Iris pigment epithelial cell (primary cell): ENCODE measurements at places on chromosomes 4 and X.

DNA sequence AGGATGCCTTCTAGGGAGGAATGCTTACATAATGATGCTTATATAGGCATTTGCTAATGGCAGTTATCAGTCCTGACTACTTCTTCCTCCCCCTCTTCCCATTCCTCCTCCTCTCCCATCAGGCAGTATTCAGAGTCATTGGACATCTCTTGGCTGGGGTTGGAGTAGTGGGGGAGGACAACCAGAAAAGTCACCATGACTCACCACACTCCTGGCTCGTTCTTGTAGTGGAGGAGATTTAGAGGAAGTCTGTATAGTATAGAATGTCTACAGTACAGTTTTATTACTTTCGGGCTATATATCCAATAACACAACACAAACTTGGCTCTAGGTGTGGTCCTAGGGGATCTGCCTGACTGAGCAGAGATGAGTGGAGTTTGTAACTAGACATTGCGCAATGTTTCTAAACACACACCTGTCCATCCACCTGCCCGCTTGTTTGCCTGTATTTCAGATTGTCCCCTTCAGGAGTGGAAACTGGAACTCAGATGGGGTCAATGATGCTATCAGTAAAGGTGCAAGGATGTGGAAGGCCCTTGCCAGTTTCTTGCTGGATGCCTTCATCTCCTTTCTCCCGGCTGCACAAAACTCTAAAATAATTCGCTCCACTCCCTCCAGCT lies 27.9 kb upstream of the KIAA1210 start:
- DNase-seq = peak; percentile 36

DNA sequence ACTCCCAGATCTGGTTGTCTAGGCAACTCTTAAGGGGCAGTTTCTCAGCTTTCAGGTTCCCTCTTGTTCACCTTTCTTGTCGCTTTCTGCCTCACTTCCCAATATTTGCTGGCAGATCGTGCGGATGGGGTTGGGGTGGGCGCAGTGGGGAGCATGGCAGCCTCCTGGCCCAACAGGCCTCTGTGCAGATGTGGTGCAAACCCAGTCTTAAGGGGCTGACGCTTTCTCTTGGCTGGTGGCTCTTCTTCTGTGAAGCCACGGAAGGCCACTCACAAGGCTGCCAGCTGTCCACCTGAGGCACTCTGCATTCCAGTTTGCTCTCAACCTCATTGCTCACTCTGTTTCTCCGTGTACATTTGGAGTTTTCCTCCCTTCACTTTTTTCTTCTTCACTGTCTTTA lies 61.7 kb downstream of the NBDY start:
- DNase-seq = no peak

DNA sequence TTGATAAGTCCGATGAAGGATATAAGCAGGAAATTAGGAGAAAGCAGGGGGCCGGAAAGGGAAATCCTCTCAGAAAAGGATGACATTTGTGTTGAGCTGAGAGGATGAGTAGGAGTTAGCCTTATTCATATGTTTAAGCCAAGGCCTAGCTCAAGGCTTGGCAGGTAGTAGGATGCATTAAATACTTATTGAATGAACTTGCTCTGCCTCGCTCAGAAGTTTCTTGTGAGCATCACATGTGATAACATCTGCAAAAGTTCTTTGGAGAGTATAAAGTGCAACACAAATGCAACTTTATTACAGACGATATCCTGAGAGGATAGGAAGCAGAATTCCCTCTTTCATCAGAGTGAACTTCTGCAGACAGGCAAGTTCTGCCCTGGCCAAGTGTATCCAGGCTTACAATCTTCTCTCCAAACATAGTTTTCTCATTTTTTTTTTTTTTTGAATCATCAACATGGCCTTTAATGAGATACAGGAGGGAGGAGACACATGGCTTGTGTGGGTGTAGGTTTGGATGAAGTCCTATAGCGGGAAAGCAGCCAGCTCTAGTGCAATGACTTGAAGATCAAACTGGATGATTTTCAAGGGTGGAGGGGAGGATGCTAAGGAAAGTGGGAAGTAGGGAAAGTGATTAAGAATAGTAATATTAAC lies 48.1 kb downstream of the LUZP4 start:
- peak; percentile 70 for DNase-seq

- no peak for DNase-seq
These were observed 5.6 kb downstream of the PCDH18 start for GRCh38 chr4:137526681-137527080.

DNA sequence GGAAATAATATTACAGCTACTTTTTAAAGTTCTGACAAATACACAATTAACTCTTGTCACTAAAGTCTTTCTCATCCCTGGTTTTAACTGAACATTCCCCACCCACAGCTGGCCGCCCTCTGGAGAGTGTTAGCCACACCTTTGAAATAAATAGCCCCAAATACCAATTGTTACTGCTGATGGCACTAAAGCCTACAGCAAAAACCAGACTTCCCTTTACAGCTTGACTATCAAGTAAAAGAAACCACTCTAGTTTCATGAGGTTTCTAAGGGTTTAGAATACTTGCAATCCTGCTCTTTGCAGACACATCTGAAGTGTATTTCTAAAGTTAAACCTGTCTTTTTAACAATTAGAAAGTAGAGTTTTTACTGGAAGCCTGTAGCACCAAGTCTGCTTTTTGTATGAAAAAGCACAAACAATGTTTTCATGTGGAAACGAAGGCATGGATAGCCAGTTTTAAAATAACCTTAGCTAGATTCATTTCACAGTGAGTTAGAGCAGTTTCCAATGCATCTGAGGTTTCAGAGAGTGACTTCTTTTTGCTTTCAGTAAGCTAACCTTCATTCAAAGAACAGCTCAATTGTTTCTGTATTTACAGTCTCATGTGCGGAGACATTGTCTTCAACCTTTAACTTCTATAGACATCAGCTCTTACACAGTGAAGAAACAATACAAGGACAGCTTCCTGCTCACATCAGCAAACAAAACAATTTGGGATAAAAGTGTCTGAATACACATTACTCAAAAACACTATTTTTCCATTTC lies 164.8 kb upstream of the VEGFC start:
- DNase-seq = no peak

- DNase-seq = no peak
These were observed 20.9 kb upstream of the KLHL8 start for GRCh38 chr4:87241336-87241735.

DNA sequence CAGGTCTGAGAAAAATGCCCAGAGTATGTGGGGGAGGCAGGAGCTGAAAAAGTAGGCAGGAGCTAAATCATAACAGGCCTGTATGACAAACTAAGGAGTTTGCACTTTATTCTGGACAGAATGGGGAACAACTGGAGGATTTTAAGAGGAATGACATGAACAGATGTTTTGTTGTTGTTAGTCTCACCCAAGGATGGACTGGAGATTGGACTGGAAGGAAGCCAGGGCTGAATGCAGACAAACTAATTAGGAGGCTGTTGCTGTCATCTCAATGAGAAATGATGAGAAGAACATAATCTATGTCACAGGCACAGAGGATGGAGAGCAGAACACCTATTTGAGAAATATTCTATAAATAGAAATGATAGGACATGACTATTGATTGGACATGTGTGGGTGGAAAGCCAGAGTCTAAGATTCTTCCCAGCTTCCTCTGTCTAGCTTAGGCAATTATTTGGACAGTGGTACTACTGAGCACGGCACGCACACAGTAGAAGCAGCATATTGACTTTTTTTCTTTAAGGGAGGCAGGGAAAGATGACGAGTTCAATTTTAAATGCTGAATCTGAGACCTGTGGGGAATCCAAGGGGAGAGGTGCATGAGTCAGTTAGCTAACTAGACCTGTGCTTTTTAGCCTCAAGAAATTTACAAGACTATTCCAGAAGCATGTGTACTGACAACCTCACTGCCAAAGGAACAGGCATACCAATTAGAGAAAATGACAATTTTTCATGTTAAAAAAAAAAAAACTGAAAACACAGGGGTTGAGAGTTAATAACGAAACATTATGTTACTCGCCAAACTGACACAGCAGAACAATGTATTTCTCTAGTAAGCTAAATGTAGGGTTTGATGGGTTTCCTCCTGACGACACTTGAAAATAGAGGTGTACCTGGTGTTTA lies 963 bp upstream of the USO1 start:
- peak; percentile 51 for DNase-seq

- no peak for DNase-seq
These were observed 30.4 kb downstream of the SCML1 start for GRCh38 chrX:17767734-17768133.

DNA sequence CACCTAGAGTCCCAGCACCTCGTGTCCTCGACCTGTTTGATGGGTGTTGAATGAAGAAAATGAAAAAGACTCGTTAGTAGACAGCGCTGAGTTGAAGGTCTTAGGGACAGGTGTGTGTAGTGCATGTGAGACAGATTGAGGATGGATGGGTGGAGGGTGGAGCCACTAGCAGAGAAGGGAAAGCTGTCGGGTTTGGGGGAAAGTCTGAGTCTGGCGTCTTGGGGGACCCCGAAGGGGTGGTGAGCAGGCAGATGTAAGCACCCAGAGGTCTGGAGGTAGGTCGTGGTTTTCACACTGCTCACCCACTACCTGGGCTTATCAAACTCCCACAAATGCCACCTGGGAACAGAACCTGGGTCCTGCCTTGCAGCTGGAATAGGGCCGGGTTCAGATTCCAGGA lies 16.0 kb downstream of the TMEM271 start:
- DNase-seq = no peak

DNA sequence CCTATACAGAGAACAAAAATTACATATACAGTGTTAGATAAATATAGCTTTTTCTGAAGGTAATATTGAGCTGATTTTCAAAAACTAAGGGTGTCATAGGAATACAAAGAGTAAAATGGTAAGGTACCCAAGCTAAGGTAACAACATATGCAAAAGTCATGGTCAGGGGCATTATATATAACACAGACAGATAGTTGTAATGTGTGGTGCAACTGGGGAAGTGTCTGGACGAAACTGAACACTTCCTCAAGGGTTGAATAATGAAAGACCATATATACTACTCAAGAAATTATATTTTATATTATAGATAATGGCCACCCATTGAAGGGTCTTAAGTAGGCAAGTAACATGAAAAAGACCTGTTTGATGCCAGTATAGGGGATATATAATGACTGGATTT lies 262.1 kb upstream of the CXXC4 start:
- no peak for DNase-seq

DNA sequence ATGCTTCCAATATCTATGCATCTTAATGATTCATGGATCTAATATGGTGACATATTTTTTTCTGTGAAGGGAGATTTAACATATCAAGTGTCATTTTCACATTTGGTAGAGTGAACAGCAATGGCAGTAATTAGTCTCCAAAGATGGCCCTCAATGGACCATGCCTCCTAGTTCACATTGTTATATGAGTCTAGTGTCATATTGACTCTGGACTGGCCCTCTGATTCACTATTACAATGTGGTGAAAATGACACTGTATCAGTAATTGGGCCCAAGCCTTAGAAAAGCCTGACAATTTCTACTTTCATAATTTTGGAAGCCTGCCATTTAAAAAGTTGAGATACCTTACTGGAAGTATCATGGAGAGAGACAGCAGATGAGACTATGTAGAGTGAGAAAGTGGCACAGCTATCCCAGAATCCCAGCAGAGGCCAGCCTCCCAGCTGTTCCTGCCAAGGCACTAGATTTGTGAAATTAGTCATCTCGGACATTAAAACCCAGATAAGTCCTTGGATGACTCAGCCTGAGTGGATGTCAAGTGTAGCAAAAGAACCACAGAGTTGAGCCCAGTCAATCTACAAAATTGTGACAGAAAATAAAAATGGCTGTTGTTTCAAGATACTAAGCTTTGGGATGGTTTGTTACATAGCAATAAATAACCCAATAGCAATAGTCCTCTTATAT lies 68.4 kb downstream of the ARHGEF38 start:
- peak; percentile 86 for DNase-seq

GRCh38 chr4:111214371-111214770 lies 591.5 kb upstream of the PITX2 start:
- no peak for DNase-seq

GRCh38 chr4:108371282-108371681 lies 202.6 kb upstream of the LEF1 start:
- no peak for DNase-seq

DNA sequence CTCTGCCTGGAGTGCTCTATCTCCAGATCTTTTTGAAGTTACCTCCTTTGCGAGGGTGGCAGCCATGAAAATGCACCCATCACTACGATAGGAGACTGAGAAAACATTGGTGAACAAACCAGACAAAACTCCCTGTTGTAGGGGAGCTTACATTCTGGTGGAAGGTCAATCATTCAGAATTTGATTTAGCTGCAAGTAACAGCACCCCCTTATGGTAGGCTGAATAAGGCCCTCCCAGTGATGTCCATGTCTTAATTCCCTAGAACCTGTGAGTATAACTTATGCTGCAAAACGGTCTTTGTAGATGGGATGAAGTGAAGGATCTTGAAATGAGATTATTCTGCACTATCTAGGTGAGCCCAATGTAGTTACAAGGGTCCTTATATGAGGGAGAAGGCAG lies 5.6 kb upstream of the TEC start:
- peak; percentile 64 for DNase-seq

DNA sequence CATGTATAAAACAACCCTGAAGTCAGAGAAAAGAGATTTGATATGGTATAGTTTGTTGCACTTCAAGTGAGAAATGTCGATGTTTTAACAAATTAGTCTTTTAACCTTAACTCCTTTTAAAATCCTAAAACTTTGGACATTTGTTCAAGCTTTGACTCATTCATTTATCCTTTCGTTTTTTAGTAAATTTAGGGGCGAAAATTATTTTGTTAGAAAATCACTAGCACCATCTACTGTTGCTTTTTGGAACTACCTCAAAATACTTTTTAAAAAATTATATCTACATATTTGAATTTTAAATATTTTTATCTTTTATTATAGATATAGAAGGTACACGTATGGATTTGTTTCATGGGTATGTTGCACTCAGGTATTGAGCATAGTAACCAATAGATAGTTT lies 165.1 kb upstream of the POF1B start:
- no peak for DNase-seq
